ENCODE measurements at places on chromosomes 3 and 15.

GRCh38 chr3:124834723-124835718 lies 52.1 kb downstream of the ITGB5 start:
- peak; percentile 75 for DNase-seq

DNA sequence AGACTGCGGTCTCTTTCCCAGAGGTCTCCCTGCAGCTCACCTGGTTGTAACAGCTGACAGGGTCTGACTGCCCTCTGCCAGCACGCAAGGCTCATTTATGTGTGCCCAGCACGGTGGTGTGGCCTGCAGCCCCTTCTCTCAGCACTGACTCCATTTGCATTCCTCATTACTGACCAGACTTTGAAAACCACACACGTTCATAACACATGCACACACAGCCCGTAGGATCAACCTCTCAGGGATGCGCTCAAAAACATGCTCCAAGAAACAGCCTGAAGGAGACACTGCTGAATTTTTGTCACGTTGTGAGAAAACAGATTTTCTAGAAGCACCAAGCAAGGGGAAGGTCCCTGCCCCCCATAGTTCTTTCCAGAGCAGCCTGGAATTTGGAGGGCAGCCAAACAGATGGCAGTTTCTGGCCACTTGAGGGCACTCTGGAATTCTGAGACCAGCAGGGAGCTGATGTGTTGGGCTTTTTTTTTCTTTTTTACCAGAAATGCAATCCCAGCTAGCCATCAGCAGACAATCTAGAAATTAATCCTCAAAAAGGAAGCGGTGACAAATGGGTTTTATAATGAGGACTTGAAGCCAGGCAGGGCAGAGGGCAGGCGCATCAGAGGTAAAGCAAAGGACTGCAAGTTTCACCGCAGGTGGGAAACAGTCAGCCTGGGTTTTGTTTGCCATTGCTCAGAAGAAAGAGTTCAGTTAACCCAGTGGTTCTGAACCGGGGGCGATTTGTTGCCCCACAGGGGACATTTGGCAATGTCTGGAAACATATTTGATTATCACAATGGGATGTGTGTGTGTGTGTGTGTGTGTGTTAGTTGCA lies 170.5 kb upstream of the PROK2 start:
- DNase-seq, result peak; percentile 85

DNA sequence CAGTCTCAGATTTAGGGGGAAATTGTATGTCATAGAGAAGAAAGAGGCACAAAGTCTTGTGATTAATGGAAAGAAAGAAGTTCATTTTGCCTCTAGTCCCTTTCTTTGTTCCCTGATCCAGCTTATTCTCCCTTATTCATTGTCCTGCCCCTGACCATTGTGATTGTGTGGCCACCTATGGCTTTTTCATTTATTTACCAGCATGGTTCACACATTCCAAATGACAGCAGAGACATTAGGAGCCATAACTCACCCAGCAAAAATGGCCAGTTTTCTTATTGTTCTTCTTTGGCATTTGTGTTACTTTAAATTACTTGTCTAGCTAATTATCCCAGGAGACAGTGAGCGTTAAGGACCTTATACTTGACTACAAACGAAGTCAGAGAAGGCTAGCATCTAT lies 36.3 kb upstream of the SGO1 start:
- DNase-seq, result no peak

DNA sequence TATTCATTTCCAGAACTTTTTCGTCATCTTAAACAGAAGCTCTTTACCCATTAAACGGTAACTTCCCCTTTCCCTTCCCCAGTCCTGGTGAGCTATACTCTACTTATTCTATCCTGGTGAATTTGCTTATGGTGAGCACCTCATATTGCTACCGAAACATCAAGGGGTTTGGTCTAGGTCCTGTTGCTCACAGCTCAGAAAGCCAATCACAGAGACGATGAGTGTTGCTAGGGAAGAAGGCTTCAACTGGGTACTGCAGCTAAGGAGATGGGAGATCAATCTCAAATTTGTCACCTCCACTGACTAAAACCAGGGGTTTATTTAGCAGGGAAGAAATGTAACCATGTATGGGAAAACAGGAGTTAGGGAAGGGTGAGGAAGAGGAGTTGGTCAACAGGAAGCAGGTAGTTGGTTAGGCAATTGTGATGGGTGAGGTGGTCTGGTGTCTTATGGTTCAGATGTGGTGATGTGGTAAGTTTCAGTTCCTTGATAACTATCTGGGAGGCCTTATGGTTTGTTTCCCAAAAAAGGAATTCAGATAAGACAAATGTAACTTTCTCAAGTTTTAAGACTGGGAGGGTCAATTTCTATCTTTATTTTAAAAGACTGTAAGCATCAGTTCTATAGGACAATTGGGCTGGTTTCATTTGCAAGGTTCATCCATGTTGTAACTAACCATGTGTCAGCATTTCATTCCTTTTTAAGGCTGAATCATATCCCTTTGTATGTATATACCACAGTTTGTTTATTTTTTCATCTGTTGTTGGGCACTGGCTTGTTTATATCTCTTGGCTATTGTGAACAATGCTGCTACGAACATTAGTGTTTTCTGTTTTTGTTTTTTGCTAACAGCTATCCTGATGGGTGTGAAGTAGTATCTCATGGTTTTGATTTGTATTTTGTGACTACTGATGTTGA lies 24.3 kb downstream of the ARHGAP11B start:
- DNase-seq, result peak; percentile 47
